ENCODE measurements at places on chromosomes 5 and 9.

GRCh38 chr5:123482258-123482657 lies 29.7 kb upstream of the CSNK1G3 start:
- DNase-seq, result no peak

DNA sequence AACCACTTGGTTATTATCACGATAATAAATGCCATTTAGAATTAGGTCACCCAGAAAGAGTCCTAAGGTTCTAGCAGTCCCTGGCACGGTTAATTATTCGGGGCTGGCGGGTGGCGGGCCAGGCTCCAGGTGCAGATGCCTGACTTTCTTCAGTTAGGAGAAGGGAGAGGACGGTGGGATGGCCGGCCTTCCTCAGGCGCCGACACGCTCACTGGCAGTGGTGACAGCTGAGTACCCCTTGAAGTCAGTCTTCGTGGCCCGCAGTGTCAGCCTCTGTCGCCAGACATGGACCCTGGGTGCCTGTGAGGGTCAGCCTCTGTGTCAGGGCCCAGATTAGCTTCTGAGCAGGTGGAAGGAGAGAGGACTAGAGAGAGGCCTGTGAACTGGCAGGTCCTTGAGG lies 21.1 kb upstream of the EXOC3 start:
- no peak for DNase-seq

- peak; percentile 56 for DNase-seq
Measured at GRCh38 chr9:127903557-127904475, 4.4 kb upstream of the ST6GALNAC6 start.

GRCh38 chr9:34896112-34896511 lies 62.0 kb upstream of the PHF24 start:
- no peak for DNase-seq

GRCh38 chr5:173245319-173246134 lies 10.5 kb upstream of the NKX2-5 start:
- no peak for DNase-seq

GRCh38 chr9:8613346-8613825 lies 813.8 kb upstream of the DMAC1 start:
- DNase-seq, result no peak

DNA sequence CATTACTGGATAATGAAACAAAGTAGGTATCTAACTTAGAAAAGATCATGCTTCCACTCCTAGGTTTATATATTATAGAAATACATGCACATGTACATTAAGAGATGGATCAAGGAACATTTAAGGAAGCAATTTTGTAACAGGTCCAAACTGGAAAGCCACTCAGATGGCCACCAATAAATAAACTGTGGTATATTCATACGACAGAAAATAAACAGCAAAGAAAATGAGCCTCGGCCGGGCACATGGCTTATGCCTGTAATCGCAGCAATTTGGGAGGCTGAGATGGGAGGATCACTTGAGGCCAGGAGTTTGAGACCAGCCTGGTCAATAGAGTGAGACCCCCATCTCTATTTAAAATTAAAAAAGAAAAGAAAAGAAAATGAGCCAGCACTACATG lies 25.6 kb downstream of the CEMIP2 start:
- DNase-seq, result no peak
